Activated CD4-positive, alpha-beta T cell treated with anti-CD3 and anti-CD28 coated beads, Interleukin-2, amount 10 ng/mL, durations not matched to agents 7 days and 5 days (primary cell): ENCODE measurements at places on chromosomes 7 and 10.

- no peak for DNase-seq
Measured at GRCh38 chr7:102973096-102973802, 60.4 kb downstream of the LRRC17 start.

DNA sequence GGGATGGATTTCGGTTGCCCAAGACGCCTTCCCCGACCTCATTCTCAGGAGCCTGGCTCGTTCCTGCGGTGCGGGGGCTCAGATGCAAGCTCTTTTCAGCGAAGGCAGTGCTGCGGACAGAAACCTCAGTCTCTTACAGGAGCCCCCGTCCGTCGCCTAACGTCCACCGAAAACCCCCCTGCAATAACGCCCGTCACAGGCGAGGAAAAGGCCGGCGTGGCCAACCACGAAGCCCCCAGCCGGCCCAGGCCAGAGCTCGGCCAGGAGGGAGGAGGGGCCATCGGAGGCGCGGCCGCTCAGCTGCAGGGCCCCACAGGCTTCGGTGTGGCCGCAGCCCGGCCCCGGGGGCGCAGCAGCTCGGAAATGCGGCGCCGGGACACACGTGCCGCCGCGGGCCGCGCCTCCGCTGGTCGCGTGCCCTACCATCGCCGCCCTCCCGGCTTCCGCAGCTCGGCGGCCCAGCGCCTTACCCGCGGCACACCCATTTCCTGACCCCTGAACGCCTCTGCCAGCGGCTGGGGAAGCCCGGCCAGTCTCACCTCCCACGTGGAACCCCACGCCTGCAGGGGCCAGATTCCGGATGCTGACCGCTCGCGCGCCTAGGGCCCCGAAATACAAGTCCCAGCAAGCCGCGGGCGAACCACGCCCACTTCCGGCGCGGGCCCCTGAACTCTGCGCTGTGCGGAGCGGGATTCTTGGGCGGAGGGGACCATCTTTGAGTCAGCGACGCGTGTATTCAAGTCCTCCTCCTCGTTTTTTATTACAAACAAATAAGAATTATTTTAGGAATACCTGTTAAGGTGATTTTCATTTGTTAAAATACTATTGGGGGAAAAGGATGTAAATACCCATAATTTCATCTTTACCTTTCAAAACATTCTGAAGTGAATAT is at the start of gene ZNF239:
ZNF239 (minus strand) TSS at position 616 of the 892 bp plus-strand sequence. CDS start 16,537 bp downstream, outside the sequence.
- DNase-seq: peak; percentile 67

DNA sequence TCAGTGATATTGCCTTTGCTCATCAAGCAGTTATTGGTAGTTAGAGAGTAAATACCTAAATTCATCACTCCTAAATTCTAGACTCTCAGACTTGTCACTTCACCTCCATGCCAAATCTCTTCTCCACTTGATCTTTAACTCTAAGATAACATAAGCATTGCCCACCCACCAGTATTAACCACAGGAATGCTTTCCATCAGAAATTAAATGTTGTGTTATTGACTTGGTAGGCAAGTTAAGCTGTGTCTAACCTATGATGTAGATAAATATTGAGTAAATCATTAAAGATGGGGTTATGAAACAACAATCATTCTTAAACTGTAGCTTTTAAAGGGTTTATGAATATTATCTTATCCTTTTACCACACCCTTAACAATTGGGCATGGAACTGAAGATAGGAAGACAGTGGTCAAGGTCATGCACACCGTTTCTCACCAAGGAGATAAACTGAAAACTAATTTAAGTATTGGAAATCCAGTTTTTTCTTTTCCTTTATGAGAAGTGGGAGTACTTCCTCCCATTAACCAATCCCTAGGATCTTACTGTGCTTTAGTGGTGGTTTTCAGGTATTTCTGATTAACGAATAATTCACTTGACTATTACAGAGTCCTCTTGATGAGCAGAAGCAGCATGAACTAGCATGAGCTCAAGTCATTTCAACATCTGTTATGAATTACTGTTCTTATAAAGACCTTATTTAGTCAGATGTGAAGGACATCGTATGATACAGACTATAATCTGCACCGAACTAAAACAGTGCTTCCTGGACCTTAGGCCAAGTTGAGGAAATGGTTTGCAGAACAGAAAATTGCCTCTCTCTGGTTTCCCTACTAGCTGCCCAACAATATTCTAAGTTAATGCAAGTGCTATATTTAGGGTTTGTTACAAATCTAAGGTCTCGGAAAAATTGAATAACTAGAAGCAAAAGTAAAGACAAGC is 142.0 kb downstream of the LCOR start:
- DNase-seq: no peak

DNA sequence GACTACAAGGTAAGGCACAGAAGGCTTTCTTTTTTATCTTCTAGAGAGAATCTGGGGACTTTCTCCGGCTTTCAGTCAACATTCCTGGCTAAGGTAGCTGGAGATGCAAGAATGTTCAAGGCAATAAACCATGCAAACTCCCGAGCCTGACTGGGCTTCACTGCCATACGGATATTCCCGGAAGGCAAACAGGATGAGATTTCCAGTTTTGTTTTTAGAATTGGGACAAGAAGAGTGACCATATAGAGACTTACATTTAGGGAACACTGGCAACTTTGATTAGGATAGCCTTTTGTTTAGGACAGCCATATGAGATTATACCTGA is 269 bp downstream of the CALD1 start:
- DNase-seq: no peak

GRCh38 chr7:140506788-140507464 is 27.6 kb upstream of the MKRN1 start:
- no peak for DNase-seq

DNA sequence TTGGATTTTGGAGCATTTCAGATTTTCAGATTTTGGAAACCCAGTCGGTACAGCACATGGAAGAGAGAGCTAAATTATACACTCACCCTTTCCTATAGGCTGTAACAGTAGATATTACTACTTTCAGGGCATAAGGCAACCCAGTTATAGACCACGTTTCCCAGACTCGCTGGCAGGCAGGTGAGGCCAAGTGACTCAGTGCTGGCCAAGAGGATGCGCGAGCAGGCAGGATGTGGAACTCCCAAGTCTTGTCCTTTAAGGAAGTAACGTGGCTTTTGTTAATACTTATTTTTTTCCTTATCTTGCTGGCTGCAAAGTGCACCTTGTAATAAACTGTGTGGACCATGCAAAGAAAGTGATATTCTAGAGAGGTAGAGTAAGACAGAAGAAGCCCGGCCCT is 1160.1 kb downstream of the GATA3 start:
- DNase-seq: no peak

DNA sequence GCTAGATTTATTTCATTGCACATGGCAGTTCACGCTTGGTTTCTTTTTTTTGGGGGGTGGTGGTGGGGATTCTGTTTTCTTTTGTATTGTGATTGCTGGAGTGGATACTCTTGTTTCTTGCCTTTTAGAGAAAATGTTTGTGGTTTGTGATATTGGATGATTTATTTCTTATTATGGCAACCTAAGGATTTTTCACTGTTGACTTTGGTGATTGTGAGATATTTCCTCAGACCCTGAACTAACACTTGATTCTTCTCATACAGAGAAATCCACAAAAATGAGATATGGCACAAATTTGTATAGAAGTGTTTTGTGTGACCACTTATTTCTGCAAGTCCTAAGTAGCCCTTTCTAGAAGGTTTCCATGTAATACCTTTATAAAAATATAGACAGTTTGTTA is 871.1 kb downstream of the LRMDA start:
- no peak for DNase-seq

GRCh38 chr7:85328456-85328998 is 141.7 kb upstream of the SEMA3D start:
- no peak for DNase-seq

GRCh38 chr10:106680061-106680460 is 484.4 kb downstream of the SORCS1 start:
- DNase-seq: no peak

- DNase-seq: no peak
Measured at GRCh38 chr10:118305730-118306129, 36.4 kb downstream of the FAM204A start.

DNA sequence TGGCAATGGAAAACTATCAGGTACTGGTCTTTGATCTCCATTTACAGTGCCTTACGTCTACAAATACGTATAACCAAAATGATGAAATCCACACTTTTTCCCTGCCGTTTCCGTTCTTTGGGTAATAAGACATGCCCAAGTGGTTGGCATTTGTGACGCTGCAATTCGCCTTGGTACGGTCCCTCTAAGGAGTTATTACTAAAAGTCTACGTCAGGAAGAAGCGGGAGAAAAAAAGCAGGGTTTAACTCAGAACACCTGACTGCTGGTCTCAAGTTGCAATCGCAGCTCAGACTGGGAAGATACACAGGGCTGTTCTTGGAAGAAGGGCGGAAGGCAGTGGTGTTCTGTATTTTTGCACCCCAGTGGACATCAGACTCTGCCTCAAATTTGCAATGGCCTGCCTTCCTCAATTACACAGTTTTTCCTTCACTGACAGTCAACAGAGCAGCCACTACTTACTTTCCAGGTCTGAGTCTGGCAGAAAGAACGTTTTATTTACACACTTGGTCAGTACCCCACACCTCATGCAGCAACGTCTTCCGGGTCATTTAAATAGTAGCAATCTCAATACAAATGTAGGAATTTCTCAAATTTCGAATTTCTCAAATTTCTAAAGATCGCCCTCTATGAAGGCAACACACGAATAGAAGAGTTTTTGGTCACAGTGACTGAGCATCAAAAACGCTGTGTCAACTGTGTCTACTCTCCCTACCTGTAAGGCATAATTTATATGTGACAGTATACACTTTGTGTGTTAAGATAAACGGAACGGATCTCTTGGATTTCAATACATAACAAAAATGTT is 2.1 kb downstream of the BAIAP2L1 start:
- no peak for DNase-seq

- DNase-seq: no peak
Measured at GRCh38 chr7:67619175-67619574, 622.5 kb downstream of the TYW1 start.
